ENCODE measurements at places on chromosomes 4 and X.

- H3K4me3 ChIP-seq: no peak overlapping the region
- no peaks in the 10 kb centered on the region for H3K27me3 ChIP-seq
- H3K36me3 ChIP-seq: no peaks in the 10 kb centered on the region
- no peaks in the 10 kb centered on the region for H3K4me1 ChIP-seq
- no peak overlapping the region for H3K27ac ChIP-seq
- DNase-seq: no peak
Measured at GRCh38 chr4:138473339-138473738, 231.2 kb upstream of the SLC7A11 start.

- no peaks in the 10 kb centered on the region for H3K36me3 ChIP-seq
- no peak overlapping the region for H3K4me3 ChIP-seq
- H3K4me1 ChIP-seq: no peaks in the 10 kb centered on the region
- DNase-seq: no peak
- H3K27ac ChIP-seq: no peak overlapping the region
- H3K27me3 ChIP-seq: no peaks in the 10 kb centered on the region
Measured at GRCh38 chr4:21512353-21512752, 436.2 kb downstream of the KCNIP4 start.

DNA sequence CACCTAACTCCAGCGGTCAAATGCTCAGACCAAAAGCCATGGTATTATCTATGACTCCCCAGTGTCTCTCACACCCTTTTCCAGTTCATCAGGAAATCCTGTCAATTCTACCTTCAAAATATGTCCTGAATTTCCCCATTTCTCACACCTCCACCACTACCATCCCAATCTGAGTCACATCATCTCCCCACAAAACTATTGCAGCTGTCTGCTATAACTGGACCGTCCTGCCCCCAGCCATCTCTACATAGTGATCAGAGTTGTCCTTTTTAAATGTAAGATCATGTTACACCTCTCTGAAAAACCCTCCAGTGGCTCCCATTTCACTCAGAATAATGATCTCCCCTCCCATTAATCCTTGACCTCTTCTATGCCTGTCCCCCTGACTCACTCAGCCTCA lies 6.8 kb upstream of the ODAPH start:
- H3K4me1 ChIP-seq: no peaks in the 10 kb centered on the region
- H3K4me3 ChIP-seq: no peak overlapping the region
- no peaks in the 10 kb centered on the region for H3K27me3 ChIP-seq

DNA sequence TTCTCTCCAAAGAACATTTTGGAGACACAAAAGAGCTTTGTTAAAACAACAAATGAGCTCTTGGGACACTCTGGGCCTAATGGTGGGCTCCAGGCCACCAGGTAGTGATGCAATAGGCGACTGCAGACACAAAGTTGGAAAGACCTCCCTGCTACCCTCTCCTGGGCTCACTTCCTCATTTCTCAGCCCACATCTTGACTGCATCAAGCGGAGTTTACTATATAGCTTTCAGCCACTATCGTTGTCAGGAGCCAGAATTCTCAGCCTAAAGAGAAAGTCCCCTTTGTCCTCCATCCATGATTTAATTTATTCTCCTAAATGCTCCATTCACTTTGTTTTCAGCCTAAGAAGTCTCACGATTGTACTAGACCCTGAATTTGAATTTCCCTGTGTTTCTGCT lies 114.9 kb downstream of the EFHC2 start:
- H3K27me3 ChIP-seq: no peaks in the 10 kb centered on the region
- H3K36me3 ChIP-seq: no peaks in the 10 kb centered on the region
- H3K27ac ChIP-seq: no peak overlapping the region
- H3K4me3 ChIP-seq: no peak overlapping the region

DNA sequence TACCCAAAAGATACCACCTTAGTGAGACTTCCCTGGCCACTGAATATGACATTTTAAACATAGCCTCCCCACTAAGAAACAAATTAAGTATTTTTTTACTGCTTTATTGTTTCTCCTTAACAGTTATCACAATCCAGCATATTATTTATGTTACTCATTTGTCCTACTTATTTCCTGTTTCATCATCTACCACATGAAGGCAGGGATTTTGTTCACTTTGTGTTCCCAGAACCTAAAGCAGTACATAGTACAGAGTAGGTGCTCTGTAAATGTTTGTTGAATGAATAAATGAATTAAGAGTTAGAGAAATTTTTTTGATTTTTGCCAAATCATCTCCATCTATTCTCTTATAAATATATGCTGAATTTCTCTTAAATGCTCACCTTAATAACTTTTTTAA lies 318.4 kb upstream of the GIMD1 start:
- no peaks in the 10 kb centered on the region for H3K36me3 ChIP-seq
- H3K27me3 ChIP-seq: no peaks in the 10 kb centered on the region
- DNase-seq: no peak
- no peak overlapping the region for H3K27ac ChIP-seq
- H3K4me3 ChIP-seq: no peak overlapping the region

- DNase-seq: no peak
- H3K36me3 ChIP-seq: no peaks in the 10 kb centered on the region
- no peak overlapping the region for H3K27ac ChIP-seq
- H3K4me1 ChIP-seq: no peaks in the 10 kb centered on the region
Measured at GRCh38 chrX:140092121-140092520, 126.8 kb upstream of the CXorf66 start.

DNA sequence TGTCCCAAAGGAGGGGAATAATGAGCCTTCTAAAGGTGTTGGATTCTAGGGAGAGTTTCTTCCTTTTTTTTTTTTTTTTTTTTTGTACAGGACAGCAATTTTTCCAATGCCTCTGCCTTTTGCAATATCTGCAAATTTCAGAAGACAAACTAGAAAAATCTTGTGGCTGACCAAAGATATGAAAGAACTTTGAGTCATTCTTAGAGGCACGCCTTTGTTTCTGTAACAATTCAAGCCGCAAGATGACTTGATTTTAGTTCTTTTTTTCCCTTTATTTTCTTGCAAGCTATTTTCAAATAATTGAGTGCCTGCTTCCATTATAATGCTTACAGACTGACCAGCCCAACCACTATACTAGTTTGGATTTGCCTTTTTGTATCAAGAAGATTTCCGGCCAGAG lies 47.6 kb upstream of the UXT start:
- H3K4me3 ChIP-seq: no peak overlapping the region
- H3K36me3 ChIP-seq: no peaks in the 10 kb centered on the region
- no peak for DNase-seq
- no peak overlapping the region for H3K27ac ChIP-seq
- no peaks in the 10 kb centered on the region for H3K4me1 ChIP-seq

GRCh38 chr4:140052050-140052449 lies 101.9 kb downstream of the MAML3 start:
- DNase-seq: no peak
- no peaks in the 10 kb centered on the region for H3K27me3 ChIP-seq
- H3K4me3 ChIP-seq: no peak overlapping the region
- no peak overlapping the region for H3K27ac ChIP-seq

- peak; percentile 45 for DNase-seq
- H3K4me3 ChIP-seq: no peak overlapping the region
- H3K4me1 ChIP-seq: peaks cover 8% of the 10 kb centered on the region
- H3K36me3 ChIP-seq: no peaks in the 10 kb centered on the region
Measured at GRCh38 chr4:123452616-123453015, 56.0 kb downstream of the SPRY1 start.

GRCh38 chr4:77773101-77773500 lies 46.1 kb downstream of the CNOT6L start:
- DNase-seq: no peak
- H3K27ac ChIP-seq: no peak overlapping the region
- H3K4me3 ChIP-seq: no peak overlapping the region
- H3K36me3 ChIP-seq: no peaks in the 10 kb centered on the region

DNA sequence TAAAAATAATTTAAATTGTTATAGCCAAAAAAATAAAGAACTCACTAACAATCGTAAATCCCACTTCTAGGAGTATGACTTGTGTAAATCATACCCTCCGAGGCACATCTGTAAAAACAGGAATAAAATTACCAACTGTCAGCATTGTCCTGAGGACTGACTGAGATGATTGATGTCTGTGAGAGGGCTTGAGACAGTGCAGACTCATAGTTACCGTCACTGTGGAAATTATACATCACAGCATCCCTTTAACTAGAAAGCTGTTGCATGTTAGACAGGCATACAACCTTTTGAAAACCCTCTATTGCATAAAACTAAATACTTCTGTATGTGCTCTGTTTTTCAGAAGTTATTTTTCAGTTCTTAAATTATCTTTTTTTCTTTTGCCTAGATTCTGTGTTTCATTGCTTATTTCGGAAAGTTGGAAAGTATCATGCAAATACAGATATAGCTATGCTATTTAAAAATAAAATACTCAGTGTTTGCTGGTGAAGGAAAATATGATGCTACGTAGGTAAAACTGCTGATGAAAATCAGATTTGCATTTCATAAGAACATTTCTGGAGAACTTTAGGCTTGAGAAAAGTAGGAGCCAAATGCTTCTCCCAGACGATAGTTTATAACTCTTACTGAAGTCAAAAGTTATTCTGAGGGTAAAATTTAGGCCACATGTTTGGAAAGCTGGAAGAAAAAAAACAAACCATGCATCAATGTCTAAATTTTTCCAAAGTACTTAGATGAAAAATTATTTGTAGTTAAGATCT lies 13.6 kb upstream of the RBPJ start:
- H3K4me3 ChIP-seq: no peak overlapping the region
- H3K27ac ChIP-seq: no peak overlapping the region
- no peaks in the 10 kb centered on the region for H3K4me1 ChIP-seq
- H3K36me3 ChIP-seq: no peaks in the 10 kb centered on the region
- no peak for DNase-seq

GRCh38 chrX:38233891-38234667 lies 13.4 kb upstream of the SRPX start:
- no peaks in the 10 kb centered on the region for H3K27me3 ChIP-seq
- H3K4me3 ChIP-seq: no peak overlapping the region
- no peak overlapping the region for H3K27ac ChIP-seq

DNA sequence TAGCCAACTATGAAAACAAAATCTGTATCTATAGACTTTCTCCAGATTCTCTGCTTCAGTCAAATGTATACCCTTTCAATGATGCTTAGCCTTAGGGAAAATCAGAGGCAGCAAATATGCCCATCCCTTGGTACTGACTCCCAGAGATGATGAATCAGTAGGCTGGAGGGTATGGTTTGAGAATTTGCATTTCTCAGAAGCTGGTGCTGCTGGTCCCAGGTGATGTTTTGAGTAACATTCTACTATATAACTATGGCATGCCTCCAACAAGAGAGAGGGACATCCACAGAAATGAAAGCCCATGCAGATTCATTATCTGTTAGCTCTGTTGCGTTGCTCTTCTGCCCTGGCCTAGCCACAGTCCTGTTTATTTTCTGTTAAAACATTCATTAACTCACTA lies 13.6 kb downstream of the TNIP3 start:
- no peak for DNase-seq
- H3K4me1 ChIP-seq: no peaks in the 10 kb centered on the region
- no peaks in the 10 kb centered on the region for H3K27me3 ChIP-seq
- H3K27ac ChIP-seq: no peak overlapping the region

DNA sequence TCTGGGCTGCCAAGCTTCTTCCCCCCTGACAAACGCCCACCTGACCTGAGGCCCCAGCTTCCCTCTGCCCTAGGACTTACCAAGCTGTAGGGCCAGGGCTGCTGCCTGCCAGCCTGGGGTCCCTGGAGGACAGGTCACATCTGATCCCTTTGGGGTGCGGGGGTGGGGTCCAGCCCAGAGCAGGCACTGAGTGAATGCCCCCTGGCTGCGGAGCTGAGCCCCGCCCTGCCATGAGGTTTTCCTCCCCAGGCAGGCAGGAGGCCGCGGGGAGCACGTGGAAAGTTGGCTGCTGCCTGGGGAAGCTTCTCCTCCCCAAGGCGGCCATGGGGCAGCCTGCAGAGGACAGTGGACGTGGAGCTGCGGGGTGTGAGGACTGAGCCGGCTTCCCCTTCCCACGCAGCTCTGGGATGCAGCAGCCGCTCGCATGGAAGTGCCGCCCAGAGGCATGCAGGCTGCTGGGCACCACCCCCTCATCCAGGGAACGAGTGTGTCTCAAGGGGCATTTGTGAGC lies 37.0 kb downstream of the HTRA3 start:
- peaks cover 15% of the 10 kb centered on the region for H3K27me3 ChIP-seq
- DNase-seq: no peak
- H3K36me3 ChIP-seq: no peaks in the 10 kb centered on the region
- no peak overlapping the region for H3K4me3 ChIP-seq
- H3K27ac ChIP-seq: no peak overlapping the region

DNA sequence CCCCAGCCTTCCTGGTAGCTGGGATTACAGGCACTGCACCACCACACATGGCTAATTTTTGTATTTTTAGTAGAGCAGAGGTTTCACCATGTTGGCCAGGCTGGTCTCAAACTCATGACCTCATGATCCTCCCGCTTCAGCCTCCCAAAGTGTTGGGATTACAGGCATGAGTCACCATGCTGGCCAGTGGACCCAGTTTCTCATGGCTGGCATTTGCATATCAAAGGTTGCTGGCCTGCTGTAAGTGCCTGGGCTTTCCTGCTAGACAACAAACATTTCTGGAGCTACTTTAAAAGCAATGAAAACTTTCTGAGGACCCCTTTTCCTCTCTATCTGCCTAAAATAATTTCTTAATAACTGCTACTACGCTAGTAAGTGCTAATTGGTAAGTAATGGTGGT lies 228.2 kb downstream of the PCDH10 start:
- no peaks in the 10 kb centered on the region for H3K27me3 ChIP-seq
- H3K4me1 ChIP-seq: no peaks in the 10 kb centered on the region
- no peaks in the 10 kb centered on the region for H3K36me3 ChIP-seq
- DNase-seq: no peak
- no peak overlapping the region for H3K27ac ChIP-seq
- no peak overlapping the region for H3K4me3 ChIP-seq

- DNase-seq: no peak
- H3K36me3 ChIP-seq: no peaks in the 10 kb centered on the region
- no peak overlapping the region for H3K27ac ChIP-seq
Measured at GRCh38 chr4:16583764-16584163, 314.7 kb downstream of the LDB2 start.

GRCh38 chr4:172393220-172393619 lies 580.0 kb downstream of the GALNTL6 start:
- H3K4me1 ChIP-seq: no peaks in the 10 kb centered on the region
- no peak for DNase-seq
- no peaks in the 10 kb centered on the region for H3K27me3 ChIP-seq
- H3K27ac ChIP-seq: no peak overlapping the region

- DNase-seq: peak; percentile 28
- H3K27ac ChIP-seq: no peak overlapping the region
- no peaks in the 10 kb centered on the region for H3K36me3 ChIP-seq
- H3K4me1 ChIP-seq: no peaks in the 10 kb centered on the region
- no peaks in the 10 kb centered on the region for H3K27me3 ChIP-seq
- H3K4me3 ChIP-seq: no peak overlapping the region
Measured at GRCh38 chrX:138925330-138925729, 213.8 kb upstream of the FGF13 start.

DNA sequence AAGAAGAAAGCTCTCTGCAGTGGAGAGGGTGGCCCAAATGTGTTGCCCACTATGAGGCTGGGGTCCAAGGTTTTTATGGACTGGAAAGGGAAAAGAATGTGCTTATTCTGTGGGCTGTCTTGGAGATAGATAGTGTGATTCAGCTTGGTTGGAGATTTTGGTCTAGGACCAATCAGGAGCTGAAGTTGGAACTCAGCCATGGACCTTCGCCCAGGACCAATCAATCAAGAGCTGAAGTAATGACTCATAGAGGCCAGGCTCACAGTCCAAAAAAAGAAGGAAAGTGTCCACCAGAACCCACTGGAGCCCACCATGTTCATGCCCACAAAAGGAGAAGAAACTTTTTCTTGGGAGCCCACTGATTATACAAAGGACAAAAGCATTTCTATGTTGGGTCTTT lies 369.5 kb downstream of the UBE2NL start:
- H3K27me3 ChIP-seq: no peaks in the 10 kb centered on the region
- no peak overlapping the region for H3K27ac ChIP-seq
- no peaks in the 10 kb centered on the region for H3K4me1 ChIP-seq
- no peaks in the 10 kb centered on the region for H3K36me3 ChIP-seq
- H3K4me3 ChIP-seq: no peak overlapping the region
- no peak for DNase-seq
